ENCODE measurements at places on chromosomes 2 and 18.

GRCh38 chr2:38290332-38290731 lies 86.7 kb downstream of the ATL2 start:
- DNase-seq: no peak

DNA sequence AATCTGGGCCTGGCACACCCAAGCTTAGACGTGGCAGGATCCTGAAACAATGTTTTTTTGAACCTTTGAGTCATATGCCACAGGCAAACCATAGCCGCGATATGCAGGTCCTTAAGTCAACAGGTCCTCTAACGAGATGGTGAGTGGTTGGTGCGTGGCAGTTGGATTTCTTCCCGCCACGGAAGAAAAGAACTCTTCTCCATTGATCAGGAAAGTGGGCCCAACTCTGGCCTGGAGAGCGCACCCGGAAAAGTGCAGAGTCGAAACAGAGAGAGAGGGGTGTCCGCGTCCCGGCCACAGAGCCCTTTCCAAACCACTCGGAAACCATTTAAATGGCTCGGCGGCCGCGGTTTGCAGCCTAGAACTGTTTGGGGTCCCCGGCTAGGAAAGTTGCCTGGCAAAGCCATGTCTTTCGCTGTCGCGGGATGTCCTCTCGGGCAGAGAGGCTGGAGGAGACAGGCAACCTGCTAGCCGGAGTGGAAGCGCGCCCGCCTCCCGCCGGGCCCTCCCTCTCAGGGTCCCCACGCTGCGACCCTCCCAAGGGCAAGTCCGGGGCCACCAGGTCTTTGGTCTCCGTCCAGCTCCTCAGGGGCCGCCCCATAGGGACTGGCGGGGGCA lies 777 bp downstream of the GALNT3 start:
- DNase-seq: no peak

DNA sequence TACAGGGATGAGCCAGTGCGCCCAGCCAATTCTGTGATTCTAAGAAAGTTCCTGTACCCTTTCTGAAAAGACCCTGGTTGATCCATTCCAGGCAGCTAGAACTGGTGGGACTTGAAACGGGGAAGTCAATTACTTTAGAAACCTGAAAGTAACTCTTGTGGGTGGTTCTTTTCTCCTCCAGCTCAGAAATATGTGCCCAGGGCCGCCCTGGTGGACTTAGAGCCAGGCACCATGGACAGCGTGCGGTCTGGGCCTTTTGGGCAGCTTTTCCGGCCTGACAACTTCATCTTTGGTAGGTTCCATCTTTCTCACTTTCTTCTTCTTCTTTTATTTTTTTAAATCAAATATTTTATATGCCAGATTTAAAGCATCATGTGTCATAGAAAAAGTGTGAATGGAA lies 2.7 kb downstream of the TUBB6 start:
- no peak for DNase-seq

DNA sequence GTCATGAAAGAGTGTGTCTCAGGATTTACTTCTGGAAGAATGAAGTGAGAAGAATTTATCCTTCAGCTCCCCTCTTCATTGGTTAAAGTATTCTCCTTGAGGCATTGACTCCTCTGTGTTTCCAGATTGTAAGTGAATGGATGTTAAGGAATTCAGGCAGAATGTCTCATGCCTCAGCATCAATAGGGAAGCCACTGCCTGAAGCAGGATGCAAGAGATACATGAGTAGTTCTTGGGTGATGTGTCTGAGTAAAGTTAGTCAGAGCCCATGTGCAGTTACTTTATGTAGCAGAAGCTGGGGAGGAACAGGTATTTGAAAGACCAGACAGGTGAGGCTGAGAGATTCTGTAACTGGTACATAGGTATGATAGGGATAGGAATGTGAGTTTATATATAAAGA lies 34.0 kb upstream of the TMEFF2 start:
- no peak for DNase-seq
